ENCODE measurements at places on chromosomes 11 and 22.
A peak's percentile ranks its signal among the peaks of the same experiment; 100 is the strongest.

- DNase-seq = no peak
These were observed 651 bp upstream of the CARD16 start for GRCh38 chr11:105045676-105046296.

DNA sequence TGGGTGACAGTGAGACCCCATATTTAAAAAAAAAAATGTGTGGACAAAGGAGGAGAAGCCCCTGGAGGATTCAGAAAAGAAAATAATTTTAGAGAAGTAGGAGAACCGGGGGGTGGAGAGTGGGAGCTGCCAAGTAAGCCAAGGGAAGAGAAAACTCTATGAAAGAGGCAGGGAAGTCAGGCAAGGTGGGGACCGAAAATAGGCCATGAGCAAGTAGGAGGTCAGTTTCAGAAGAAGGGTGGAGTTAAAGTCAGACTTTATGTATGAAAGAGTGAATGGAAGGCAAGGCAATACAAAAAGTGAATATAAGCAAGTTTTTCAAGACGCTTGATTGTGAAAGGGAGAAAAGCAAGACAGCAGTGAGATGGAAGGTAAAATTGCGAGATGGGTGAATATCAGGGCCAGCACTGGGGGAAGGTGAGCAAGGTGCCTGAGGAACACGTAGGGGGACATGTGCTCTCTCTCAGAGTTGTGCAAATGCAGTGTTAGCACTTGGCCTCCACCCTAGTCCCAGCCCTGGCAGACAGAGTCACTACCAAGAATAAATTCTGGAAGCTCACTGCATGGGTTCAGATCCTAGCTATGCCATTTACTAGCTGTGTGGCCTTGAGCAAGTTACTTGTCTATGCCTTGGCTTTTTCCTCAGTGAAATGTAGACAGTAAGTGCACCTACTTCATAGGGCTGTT is 6.7 kb downstream of the XRRA1 start:
- no peak for DNase-seq

- DNase-seq = no peak
These were observed 882 bp downstream of the ANO1 start for GRCh38 chr11:70078781-70079616.

GRCh38 chr11:15493921-15494620 is 379.3 kb downstream of the INSC start:
- DNase-seq = no peak

DNA sequence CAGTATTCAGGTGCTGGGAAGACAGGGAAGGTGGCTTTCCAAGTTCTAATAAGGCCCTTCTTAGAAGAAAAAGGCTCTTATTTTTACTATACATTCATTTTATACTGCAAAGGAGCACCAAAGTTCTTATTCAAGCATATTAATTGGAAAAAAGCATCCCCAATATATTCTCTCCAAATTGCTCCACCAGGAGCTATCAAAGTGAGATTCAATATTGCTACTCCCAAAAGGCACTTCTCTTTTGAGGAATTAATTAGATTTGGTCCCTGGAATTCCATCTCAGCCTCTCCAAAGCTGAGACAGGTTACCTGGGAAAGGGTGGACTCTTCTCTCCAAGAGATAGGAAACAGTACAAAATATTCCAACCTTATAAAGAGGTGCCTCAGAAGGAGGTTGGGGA is 134.1 kb downstream of the LARGE1 start:
- DNase-seq = no peak

DNA sequence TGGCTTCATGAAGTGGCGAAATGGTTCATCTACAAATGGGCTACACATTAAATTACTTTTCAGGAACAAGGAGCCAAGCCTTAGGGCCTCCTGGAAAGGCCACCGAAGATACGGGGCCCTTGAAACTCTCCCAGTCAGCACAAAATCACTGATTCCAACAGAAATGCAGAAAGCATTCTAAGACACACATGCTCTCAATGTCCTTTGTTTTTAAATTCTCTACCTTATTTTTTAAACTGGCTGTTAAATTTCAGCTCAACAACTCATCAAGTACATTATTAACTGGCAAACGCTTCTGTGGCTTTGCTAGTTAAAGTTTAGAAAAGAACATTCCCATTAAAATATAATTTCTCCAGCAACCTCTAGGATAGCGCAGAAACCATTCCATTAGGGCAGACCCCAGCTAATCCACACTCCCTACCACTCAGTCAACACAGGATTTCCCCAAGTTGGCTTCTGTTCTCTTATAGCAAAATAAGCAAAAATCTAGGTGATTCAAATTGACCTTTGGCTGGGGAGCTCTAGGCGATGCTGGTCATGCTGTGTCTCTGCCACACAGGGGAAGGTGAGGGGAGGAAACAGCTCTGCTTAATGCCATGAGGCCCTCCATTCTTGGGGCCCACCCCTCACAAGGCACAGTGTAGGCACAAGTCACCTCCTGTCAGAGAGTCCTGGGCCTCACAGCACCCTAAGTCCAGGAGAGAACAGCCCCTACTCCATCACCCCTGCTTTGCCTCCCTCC is 47.1 kb downstream of the PLEKHA7 start:
- no peak for DNase-seq

DNA sequence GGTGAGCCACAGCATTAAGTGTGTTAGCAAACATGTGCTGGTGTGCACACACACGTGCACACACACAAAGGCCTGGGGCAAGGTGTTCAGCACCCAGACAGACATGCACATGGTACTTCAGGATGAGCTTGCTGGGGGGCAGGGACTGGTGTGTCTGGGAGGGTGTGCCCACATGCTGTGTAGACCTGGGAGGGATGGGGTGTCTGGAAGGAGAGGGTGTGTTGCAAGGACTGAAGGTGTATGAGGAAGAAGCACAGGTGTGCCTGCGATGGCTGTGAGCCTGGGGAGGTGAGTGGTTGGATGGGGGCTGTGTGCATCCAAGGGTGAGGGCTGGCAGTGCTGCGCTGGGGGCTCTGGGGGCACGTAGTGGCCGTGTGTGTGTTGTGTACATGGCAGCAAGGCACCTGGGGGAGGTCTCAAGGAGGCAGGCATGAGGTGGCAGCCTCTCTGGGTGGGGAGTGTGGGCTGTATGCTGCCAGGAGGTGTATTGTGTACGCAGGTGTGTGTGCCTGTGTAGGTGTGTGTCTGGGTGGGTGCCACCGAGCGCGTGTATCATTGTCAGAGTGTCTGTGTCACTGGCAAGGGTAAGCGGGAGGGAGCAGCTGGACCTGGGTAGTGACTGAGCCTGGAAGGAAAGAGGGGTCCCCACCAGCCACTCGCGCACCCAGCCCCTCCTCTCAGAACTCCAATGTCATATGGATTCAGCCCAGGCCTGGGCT is 2.2 kb downstream of the NRXN2 start:
- no peak for DNase-seq

DNA sequence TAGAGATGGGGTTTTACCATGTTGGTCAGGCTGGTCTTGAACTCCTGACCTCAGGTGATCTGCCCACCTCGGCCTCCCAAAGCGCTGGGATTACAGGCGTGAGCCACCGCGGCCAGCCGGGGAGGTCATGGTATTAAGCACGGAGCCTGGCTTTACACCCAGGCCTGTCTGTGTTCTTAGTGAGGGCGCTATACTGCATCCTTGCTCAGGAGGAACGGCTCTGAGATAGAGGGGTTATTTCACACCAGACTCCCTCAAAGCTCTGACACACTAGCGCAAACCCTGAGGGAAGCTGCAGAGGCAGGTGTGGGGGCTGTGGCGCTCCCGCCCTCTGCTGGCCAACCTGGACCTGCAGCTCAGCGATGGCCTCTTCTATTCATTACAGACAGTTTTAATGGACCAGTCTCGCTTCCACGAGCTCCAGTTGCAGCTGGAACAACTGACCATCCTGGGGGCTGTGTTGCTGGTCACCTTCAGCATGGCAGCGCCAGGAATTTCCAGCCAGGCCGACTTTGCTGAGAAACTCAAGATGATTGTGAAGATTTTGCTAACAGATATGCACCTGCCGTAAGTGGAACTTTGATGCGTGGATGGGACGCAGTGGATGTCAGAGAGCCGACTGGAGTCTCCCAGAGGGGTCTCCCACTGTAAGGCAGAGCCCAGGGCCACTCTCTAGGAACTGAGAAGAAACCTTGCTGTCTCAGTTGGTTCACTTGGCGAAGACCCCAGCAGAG is 26.2 kb downstream of the TCP11L1 start:
- peak; percentile 71 for DNase-seq

- no peak for DNase-seq
These were observed 36.2 kb upstream of the BRSK2 start for GRCh38 chr11:1353383-1354124.

GRCh38 chr11:61484541-61484940 is 24.0 kb upstream of the LRRC10B start:
- DNase-seq = no peak

DNA sequence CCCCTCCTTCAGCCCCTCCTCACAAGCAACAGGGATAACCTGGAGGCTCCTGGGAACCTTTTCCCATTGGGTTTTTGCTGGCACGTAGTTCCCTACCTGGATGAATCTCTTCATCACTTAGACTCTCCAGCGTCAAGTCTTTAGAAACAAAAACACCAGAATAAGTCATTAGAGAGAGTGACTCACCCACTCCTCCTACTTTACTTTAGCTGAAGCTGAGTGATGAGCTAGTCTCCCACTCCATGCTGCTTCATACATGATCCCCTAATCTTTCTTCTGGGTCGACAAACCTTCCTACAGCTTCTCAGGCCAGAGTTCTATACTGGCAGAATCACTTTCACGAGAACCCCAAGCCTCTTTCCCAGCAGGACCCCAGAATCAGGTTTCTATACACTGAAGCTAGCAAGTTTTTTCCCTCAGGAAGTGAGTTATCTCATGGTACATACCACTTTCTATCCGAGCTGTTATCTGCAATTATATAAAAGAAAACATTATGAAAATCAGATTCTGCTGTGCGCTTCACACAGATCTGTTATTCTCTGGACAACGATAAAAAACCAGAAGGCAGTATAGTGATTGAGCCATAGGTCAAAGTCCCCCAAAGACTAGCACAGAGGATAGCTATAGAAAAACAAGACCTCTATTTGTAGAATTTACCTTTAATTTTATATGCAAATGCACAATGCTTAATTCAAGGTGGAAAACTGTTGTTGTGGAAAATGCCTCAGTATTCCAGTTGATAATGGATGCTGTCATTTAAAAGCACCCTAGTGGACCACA is 18.7 kb downstream of the DRICH1 start:
- no peak for DNase-seq

DNA sequence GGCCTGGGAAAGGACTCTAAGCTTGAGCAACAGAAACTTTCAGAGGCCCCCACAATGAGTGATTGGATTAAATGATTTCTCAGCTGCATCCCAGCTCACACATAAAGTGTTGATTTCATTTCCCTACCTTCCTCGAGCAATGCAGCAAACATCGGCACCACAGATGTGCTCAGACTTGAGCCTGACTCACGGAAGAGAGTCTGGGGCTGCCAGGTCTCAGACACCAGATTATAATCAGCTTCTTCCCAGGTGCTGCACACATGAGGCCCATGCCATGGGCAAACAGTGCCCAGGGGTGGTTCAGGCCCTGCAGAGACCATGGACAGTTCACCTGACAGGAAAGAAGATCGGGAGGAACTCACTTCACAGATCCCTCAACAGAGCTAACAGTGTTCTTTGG is 226.6 kb upstream of the TENM4 start:
- DNase-seq = no peak

- DNase-seq = no peak
These were observed 27.2 kb downstream of the ABTB2 start for GRCh38 chr11:34330653-34331052.

DNA sequence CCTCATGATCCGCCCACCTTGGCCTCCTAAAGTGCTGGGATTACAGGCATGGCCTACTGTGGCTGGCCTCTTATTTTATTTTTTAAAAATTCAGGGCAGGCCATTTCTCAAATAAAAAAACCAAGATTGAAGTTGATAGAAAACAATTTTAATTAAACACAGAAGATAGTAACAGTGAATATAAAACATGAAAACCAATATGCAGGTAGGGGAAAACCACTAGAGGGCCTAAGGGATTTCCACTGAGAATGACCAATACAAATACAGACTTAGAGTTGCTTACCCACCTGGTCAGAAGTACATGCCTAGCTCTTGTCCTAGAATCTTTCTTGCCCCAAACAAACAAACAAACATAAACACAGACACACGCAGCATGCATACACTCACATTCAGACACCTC is 1.7 kb upstream of the RTCB start:
- DNase-seq = no peak

DNA sequence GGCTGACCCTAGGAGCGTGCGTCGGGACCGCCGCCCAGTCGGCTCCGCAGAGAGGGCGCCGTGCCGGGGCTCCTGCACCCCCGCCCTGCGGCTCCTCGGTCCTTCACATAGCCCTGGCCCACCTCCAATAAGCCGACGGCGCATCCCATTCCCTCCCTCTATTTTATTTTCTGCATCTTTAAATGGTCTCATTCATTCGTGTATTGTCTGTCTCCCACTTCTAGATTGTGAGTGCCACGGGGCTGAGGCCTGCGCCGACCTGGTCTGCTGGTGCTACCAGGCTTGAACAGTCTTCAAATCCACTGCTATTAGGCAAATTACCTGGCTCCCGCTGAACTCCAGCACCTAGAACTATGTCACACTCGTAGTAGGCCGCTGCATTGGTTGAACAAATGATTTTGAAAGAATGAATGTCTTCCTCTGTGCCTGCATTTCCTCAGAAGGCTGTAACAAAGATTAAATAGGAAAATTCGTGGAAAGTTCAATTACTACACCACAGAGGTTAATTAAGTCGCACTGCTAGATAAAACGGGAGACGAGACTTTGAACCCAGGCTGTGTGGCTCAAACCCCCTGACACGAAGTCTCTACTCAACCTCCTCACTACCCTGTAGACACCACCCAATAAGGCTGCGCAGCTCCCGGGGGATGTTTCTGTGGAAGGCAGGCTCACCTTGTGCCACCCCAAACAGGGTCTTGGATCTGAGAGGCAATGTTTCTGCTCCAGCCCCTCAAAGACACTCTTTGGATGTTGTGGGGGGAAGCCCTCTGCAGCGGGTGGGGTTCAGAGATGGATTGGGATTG is 1.2 kb upstream of the PPP1R14B start:
- DNase-seq = no peak

DNA sequence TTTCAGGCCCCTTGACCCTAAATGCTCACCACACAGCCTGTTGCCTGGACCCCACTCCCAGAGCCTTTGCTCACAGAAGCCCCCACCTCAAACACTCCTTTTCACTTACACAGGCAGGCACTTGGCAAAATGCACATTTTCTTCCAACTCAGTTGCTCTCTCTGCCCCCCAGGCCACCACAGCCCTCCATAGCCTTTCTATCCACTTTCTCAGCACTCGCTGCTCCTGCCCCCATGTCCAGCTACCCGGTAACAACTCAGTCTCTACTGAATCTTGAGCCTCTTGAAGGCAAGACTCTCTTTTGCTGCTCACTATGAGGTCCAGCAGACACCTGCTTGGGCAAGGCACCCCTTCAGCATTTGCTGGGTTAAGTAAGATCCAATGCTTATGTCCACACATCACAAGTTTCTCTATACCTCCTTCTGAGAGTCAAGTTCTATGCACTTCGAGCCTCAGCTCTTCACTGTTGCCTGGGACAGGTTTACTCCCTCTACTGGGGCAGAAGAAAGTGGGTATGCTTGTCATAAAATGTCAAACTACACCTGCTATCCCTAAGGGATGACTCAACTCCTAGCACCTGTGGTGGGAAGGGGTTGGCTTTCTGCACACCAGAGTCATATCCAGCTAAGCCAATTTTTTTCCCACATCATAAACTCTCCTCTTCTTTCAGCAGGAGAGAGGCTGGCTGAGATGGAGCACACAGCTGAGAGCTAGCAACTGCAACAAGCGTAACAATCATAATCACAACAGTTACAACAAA is 36.9 kb downstream of the MORC2 start:
- no peak for DNase-seq

- no peak for DNase-seq
These were observed 91.3 kb downstream of the LRRC32 start for GRCh38 chr11:76579056-76579751.
